Esophagus squamous epithelium (tissue), 5 donors: ENCODE measurements at places on chromosomes 4 and X.
A peak's percentile ranks its signal among the peaks of the same experiment; 100 is the strongest.

DNA sequence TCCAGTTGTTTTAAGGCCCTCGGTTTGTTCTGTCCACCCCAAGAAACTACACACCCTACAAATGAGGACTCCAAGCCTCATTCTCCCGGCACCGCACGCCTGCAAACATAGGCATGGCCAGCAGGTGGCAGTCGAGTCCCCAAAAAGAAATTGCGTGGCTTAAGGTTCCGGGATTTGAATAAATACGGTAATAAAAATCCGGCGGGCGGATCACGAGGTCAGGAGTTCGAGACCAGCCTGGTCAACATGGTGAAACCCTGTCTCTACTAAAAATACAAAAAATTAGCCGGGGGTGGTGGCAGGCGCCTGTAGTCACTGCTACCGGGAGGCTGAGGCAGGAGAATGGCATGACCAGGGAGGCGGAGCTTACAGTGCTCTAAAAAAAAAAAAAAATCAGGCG lies 21.8 kb upstream of the CSF2RA start:
- DNase-seq = peak; percentile 0

DNA sequence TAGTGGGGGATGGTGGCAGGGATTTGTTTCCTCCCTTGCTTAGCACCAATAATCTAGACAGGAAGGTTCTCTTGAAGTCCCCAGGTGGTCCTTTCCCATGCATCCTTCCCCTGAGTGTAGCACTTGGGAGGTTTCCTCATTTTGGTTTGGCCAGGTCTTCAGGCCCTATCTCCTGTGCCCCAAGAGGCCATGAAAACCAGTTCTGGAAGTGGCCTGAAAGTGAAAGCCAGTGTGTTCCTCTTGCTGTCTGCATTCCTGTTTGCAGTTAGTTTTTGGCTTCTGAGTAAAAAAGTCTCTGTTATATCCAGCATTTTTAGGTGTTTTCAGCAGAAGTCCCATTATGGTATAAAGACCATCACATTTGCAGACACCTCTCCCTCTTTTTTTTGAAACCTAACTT lies 59.5 kb downstream of the MTM1 start:
- DNase-seq = no peak

GRCh38 chr4:107930821-107931774 lies at the start of gene CYP2U1:
TSS of gene CYP2U1 (plus strand) at chr4:107931549. CDS start at chr4:107931644, 95 bp downstream.
- peak; percentile 39 for DNase-seq

GRCh38 chr4:37769391-37769989 lies 57.0 kb upstream of the PGM2 start:
- DNase-seq = no peak

- no peak for DNase-seq
Measured at GRCh38 chr4:28774344-28774743, 1913.7 kb downstream of the STIM2 start.

DNA sequence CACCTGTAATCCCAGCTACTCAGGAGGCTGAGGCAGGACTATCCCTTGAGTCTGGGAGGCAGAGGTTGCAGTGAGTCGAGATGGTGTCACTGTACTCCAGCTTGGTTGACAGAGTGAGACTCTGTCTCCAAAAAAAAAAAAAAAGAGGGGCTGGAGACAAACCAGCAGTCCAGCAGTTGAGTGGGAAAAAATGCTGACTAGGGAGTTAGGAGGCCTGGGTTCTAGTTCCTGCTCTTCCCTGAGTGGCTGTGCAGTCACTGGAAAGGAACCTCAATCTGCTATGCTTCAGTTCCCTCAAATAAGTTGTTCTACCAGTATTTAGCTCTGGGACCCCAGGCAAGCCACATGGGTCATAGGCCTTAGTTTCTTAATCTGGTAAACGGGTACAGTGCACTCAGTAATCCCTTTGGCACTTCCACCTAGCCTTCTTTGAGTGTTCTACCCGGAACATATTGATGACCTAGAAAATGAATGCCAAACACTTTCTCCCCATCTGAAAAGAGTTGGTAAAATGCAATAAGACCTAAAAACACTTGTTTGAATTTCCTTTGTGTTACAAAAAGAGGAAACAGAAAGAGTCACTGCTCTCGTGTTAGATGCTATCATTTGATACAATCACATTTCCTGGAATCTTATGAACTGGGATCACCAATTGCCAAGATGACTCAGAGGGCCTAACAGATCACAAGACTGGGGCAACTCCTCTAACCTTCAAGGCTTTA lies 99.3 kb upstream of the EGFL6 start:
- no peak for DNase-seq

- no peak for DNase-seq
Measured at GRCh38 chrX:143664302-143664701, 28.4 kb upstream of the SLITRK4 start.

GRCh38 chr4:119794681-119795080 lies 166.1 kb upstream of the PDE5A start:
- DNase-seq = no peak

- DNase-seq = no peak
Measured at GRCh38 chr4:78767350-78767749, 8.8 kb upstream of the BMP2K start.

DNA sequence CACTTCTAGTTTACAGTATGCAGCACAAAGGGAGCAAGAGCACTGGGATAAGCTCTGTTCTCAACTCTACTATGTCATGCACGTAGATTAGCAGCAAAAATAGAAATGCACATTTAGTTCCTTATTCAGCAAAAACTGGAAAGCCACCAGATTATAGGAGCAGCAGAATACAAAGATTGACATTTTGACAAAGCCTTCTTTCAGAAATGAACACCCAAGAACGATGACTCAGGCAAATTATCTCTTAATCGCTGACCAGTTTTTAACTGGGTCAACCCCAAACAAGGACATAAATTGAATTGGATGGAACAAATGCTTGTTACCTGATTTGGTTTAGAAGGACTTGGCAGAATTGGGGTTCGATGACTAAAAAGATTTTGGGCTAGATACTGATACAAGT lies 775.3 kb upstream of the HS3ST1 start:
- no peak for DNase-seq
